ENCODE measurements at places on chromosomes 16 and 17.

DNA sequence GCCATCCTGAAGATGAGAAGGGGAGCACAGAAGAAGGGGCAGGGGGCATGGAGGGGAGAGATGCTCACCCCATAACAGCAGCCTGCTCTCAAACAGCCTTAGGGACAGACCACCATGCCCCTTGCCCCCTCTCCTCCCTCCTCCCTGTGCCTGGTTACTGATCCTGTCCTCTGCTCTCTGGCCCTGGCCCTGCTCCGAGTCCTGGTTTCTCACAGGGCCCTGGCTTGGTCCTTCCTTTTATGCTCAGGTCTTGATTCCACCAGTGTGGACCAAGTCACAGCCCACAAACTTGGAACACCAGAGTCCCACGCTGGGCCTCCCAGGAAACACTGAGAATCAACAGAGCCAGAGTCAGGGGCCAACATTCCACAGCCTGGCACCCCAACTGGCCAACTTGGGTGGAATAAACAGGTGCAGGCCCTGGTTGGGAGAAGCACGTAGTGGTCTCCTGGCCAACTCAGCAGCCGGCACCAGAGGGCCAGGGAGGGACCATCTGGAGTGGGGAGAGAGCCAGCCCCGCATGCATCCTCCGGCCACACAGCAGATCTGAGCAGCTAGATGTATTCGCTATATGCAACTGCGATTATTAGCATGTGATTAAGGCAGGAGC is 44.9 kb upstream of the CDC42EP4 start:
- DNase-seq, result no peak

DNA sequence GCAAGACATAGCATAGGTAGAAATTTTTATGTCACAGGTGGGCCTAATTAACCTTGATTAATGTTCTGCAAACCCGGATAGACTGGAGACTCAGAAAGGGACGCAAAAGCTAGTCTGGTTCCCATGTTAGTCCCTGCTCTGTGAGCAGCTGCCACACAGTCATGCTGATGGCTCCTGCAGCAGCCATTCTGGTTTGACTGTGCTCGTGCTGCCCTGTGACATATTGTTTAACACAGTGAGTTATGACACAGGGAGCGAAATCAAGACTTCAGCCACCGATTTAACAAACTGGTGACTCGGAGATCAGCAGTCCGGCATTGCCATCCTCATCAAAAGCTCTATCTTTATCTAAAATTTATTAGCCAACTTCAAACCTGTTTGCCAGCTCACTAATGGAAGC is 169.8 kb downstream of the WWOX start:
- DNase-seq, result no peak

DNA sequence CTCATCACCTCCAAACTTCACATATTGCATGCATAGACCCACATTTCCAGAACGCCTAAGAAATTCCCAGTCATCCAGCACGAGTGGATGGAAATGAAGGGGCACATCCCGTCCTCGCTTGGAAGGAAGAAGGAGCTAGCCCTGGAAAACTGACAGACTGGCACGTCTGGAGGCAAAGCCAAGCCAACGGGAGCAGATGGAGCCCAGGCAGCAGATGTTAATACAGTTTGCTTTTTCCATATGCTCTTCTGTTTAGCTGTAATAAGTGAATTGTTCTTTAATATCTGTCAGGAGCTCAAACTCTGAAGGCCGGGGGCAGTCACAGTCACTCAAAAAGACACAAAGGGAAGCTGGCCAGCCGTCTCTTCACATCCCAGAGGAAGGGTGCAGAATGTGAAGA is 187.7 kb downstream of the XYLT1 start:
- DNase-seq, result no peak

DNA sequence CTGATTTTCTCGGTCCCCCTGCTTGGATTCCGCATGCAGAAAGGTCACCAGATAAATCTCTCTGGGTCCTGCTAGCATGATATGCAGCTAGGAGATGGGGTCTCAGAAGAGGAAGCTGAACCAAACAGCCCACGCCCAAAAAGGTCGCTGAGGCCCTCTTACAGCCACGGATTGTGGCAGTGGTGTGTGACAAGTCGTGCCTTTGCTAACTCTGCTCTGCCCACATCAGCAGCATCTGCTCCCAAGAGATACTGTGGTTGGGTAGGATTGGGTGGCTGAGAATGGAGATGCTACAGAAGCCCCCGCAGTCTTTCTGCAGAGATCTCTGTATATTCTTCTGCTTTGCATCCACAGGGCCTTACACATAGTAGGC is 15.2 kb upstream of the SKAP1 start:
- no peak for DNase-seq

DNA sequence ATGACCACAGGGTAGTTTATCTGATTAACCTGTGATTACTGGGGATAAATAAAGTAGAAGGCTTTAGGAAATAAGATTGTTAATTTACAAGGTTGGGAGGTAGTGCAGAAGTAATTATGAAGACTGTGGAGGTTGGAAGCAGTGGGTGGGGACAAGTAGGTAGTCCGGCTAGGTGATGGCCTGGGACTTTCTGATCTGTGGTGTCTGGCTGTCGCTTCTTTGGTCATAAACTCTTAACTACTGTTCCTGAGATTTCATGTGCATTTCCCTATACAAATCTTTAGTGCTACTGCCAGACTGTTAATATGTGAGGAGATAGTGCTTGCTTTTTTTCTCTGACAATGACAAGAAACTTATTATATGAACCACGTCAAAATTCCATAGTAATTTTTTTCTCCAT is 19.5 kb upstream of the HNF1B start:
- no peak for DNase-seq

- DNase-seq, result no peak
These were observed 142.9 kb upstream of the NUDT7 start for GRCh38 chr16:77579351-77579891.

GRCh38 chr17:41185001-41185400 is 290 bp upstream of the KRTAP4-1 start:
- DNase-seq, result no peak

- no peak for DNase-seq
These were observed 7.5 kb upstream of the RASD1 start for GRCh38 chr17:17503566-17504130.

- DNase-seq, result no peak
These were observed 58.2 kb downstream of the PECAM1 start for GRCh38 chr17:64332502-64332901.

- no peak for DNase-seq
These were observed 543 bp downstream of the TXNDC11 start for GRCh38 chr16:11742093-11742535.

- no peak for DNase-seq
These were observed 123.5 kb upstream of the CACNG5 start for GRCh38 chr17:66711401-66711800.

DNA sequence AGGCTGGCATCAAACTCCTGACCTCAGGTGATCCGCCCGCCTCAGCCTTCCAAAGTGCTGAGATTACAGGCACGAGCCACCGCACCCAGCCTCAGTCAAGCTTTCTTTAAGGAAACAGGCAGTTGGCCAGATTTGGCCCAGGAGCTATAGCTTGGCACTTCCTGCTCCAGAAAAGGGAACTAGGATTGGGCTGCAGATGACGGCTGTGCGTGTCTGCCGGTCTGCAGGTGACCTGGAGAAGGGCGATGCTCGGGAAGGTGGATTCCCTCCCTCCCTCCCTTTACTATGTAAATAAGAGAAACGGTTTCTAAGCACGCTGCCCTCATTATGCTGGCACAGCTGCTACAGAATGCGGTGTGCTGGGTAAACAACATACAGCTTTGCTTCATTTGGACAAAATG is 215.9 kb downstream of the RPTOR start:
- DNase-seq, result no peak

DNA sequence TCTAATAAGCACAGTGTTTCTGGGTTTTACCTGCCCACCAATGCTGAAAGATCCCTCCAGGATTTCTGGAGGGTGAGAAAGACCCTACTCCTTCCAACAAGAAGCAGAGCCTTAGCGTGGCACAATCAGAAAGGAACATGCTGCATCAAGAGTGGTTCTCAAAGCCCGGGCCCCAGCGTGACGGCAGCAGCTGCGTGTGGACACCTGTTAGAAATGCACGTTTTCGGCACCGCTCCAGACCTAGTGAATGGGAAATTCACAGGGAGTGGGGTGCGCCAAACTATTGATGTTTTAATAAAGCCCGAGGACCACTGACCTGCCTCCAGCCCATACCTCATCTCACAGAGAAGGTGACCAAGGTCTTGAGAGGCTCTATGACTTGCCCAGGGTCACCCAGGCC is 55.8 kb downstream of the PECAM1 start:
- DNase-seq, result no peak

GRCh38 chr16:58494981-58495520 is 4.9 kb upstream of the NDRG4 start:
- DNase-seq, result no peak

GRCh38 chr16:52296076-52296475 is 250.9 kb downstream of the TOX3 start:
- DNase-seq, result no peak

DNA sequence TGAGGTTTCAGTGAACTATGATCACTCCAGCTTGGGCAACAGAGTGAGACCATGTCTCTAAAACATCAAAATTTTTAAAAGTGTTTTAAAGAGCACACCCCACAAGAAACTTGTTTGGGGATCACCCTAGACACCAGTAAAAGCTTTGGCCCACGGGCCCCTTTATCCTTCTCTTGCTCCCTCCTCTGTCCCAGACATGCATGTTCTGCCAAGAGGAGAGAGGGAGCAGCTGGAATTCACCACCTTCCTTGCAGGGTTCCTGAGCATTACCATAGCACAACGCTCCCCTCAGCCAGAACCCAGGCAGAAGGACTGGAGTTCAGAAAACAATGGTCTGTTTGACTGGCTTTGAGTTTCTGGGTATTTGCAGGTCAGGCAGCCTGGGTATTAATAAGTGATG is 214.3 kb upstream of the CDH5 start:
- no peak for DNase-seq

DNA sequence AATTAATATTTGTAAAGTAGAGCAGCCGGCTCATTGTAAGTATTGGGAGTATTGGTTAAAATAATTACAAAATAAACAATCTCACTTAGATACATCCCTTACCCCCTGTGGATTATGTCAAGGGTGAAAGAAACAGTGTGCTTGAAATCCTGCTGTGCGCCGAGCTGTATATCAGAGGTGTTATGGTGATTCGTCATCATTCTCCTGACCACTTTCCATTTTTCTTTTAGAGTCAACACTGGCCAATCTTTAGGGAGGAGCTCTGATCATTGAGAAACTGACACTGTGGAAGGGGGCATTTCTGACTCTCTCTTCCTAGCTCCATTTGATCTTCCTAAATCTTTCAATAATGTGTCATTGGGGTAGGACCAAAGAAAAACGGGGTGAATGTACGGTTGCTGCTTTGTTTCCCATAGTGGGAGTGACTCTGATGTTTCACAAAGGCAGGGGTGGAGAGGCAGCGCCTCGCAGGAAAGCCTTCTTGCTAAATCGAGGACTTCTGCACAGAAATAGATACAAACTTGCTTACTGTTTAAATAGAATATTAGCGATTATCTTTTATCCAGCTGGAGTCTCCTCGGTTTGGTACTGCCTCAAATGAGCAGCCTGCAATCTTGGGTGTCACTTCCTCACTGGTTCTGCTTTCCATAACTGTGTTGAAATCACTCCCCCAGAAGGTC is 123.4 kb downstream of the PRKCB start:
- DNase-seq, result no peak

GRCh38 chr17:82893779-82894178 is 54.0 kb upstream of the ZNF750 start:
- DNase-seq, result no peak

DNA sequence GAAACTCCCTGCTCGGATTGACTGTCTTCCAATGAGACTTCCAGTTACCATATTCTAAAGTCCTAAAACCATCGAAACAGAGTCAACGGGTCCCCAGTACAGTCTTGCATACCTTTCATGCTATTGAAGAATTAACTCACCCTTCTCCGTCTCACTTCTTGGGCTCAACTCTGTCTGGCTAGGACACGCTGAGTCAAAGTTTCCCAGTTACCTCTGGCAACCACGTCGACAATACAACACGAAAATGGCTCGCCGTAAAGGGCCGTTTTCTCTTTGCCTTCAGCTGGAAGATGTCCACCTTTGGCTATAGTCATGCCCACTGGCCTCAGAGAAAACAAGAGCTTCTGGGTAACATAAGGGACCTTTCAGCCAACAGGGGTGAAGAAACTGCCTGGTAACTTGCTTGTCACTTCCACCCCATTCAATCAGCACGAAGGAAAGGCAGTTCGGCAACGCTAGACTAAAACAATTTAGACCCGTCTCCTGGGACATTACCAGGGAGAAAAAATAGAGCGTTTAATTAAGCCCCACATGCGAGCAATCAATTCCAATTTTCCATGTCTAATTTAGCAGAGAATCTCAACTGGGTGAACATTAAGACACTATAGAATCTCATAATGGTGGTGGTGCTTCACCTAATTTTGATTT is 21.5 kb downstream of the KCNG4 start:
- DNase-seq, result no peak

GRCh38 chr17:43547659-43548256 is 1.6 kb upstream of the ETV4 start:
- DNase-seq, result no peak

- no peak for DNase-seq
These were observed 26.0 kb upstream of the CHMP6 start for GRCh38 chr17:80965606-80966005.

DNA sequence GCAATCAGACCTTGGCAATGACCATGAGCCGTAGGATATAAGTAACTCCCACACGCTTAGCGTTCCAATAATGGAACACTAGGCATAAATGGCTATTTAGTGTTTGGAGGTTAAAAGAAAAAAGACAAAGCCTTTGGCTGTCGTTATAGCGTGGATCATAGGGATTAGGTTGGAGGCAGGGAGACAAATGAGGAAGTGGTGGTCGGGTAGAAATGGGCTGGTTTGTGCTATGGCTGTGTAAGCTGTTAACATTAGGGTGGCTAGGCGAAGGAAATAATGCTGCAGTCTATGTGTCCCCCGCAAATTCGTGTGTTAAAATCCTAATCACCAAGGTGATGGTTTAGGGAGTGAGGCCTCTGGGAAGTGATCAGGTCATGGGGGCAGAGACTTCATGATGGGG is 120.4 kb upstream of the IRX6 start:
- DNase-seq, result no peak

DNA sequence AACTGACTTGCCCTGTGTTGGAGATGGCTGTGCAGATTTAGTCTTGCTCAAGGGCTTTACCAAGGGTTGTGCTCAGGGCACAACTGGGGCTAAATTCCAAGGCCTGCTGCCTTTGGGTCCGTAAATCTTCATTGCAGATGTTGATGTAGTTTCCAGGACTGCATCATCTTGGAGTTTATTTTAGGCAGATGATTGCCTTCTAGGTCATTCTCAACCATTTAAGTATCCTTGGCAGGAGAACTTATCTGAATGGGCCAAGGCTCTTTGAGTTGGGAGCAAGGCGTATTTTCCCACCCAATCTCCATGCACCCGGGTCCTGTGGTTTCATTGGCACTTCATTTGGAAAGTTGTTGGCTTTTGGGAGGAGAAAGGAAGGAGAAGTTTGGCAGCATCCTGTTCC is 200.3 kb downstream of the MSI2 start:
- DNase-seq, result no peak

DNA sequence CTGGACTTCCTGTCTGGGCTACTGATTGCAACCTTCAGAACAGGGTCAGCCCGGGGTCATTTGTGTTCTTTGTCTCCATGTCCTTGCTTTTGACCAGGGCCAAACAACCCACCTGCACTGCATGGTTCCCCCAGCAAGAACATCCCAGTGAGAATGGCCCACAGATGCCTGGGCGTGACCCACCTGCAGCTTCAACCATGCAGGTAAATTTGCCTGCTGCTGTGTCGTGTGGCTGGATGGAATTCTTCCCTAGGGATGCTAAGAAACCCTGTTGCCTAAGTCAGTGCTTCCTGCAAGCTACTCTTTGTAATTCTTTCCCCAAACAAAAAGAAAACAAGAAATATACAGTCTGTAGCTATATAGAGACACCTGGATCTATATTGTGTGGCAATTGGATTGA is 12.5 kb downstream of the CDH13 start:
- no peak for DNase-seq
